ENCODE measurements at places on chromosomes 2 and 18.

DNA sequence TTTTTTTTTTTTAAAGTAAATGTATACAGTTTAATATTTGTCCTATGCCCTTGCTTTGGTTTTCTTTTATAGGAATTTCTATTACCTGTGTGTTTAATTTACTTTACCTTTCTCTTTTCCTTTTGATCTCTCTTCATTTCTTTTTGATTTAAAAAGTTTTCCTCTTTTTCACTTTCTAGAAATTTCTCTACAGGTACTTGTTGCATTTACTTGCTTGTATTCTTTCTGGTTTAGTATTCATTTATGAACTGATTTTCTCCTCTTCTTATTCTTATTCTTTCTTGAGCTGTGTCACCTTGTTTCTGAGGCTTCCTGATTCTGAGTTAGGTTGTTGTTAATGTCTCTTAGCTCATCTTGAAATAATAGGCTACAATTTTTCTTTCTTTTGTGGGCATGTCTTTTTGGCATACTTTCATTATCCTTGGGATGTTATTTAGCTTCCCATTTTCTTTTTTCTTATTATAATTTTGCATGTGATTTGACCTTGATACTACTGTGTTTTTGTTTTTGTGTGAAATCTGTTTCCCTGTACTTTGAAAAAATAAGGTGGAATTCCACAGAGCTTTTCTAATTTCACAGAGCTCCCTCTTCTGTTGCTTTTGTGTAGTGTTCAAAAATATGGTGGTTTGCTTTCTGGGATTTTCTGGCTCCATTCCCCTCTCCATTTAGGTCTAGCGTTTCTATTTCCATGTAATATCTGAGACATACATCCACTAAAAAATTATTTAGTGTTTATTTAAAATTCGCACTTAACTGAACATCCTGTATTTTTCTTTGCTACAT, 25.5 kb upstream of the ALMS1 start:
- no peak for DNase-seq

GRCh38 chr2:24021122-24021998, 11.5 kb downstream of the MFSD2B start:
- DNase-seq = no peak

DNA sequence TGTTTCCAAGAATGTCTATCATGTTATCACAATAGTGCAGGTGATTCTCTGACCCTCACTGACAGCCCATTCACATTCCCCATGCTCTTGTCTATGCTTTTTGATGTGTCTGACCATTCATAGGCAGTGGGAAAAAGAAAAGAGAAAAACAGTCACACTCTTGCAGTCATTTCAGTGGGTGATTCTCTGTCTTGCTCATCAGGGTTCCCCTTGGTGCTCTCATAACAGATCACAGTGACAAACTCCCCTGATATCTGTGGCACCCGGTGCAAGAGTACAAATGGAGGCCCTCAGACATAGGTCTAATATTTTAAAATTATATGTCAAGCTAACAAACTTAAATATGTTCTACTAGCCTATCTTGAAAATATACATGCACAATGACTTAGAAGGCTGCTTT, 72.7 kb upstream of the PPP1CB start:
- DNase-seq = no peak

GRCh38 chr2:215370112-215370965, 58.5 kb downstream of the ATIC start:
- no peak for DNase-seq

DNA sequence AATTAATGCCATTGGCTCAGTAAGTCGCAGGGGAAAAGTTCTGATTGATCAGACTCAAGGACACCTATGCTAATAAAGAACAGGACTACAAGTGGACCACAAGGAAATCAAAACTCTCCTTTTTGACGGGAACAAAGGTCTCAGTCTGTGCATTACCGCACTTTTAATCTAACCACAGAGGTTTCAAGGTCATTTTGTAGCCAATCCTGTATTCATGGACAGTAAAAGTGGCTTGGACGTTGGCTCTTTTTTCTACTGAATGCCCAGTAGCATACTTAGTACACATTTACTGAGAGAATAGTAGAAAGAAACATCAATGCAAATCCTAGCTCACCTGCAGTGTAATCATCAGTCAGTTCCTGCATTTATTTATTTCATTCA, 471.9 kb downstream of the PID1 start:
- no peak for DNase-seq

- no peak for DNase-seq
These were observed 96.8 kb downstream of the CLIP4 start for GRCh38 chr2:29212009-29212408.

DNA sequence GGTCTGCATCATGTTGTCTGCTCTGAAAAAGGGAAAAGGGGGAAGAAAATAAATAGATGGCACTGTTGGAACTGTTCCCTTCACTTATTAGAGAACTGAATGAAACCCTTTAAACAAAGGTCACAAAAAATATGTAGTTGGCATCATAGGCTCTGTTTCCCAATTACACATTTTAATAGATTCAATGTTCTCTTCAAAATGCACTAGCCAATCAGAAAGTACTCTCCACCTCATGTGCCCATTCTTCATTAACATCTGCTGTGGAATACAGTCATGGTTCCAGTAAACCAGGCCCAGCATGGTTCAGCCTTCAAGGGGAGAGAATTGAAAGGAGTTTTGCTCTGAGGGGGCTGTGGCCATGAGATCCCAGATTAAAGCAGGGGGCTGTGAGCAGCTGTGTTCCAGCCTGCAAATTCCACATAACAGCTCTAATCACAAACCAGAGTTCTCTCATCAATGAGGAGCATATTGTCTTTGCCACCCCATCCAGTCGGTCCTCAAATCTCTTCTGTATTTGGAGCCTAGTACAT, 165.9 kb upstream of the CREB1 start:
- DNase-seq = no peak

DNA sequence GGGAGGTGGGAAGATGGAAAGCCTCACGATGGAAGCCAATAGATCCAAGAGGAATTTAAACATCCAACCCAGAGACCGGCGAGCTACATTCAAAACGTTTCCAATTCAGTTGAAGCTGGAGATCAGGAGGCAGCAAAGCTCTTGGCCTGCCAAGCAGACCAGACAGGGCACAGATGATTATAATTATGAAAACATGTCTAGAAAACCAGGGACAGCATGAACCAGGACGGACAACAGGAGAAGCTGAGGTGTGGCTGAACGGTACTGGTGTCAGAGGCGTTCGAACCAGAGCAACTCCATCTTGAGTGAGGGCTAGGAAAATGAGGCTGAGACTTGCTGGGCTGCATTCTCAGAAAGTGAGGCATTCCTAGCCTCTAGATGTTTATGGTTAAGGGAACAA, 102.2 kb upstream of the CCDC150 start:
- DNase-seq = no peak

DNA sequence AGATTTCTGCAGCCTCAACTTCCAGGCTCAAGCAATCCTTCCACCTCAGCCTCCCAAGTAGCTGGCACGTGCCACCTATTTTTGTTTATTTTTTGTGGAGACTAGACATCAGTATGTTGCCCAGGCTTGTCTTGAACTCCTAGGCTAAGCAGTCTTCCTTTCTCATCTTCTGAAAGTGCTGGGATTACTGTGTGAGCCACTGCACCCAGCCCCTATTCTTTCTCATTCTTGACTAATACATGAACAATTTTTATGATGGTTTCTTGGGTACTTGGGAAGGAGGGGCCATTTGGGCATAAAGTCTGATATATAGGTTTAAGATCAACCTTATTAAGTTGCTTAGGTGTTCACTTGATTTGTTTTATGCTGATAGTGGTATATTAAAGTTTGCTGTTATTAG, 26.2 kb downstream of the EPC2 start:
- no peak for DNase-seq

- DNase-seq = no peak
These were observed 140.8 kb upstream of the ZEB2 start for GRCh38 chr2:144660518-144661316.

DNA sequence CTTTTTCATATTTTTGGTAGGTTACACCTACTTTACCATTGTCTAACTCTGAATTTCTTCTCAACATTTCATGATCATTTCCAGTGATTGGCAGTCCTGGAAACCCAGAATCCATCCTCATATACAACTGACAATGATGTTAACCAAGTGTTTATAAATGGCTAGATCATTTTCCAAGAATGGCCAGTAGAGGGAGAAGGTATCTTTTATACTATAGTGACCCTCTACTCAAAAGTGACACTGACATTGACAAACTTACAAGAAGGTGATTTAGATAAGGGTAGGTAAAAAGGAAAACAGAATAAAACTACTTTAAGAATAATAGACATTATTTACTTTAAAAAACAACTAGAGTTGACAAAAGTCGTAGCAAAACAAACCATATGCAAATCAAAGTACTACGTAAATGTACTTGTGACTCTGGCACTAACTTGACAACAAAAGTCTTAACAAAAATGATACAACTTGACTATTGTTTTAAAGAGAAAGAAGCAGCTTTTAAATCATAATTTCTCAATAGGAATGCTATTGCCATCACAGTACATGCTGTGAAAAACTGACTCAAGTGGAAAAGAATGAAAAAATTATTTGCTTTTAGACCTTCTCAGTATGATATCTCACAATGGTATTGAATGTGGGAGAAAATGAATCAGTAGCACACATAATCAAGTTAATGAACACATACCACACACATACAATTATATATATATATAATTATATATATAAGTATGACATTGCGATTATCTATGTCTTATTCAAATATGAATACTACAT, 76.6 kb upstream of the GRB14 start:
- no peak for DNase-seq

- no peak for DNase-seq
These were observed 41.5 kb downstream of the MOGAT1 start for GRCh38 chr2:222713002-222713401.

DNA sequence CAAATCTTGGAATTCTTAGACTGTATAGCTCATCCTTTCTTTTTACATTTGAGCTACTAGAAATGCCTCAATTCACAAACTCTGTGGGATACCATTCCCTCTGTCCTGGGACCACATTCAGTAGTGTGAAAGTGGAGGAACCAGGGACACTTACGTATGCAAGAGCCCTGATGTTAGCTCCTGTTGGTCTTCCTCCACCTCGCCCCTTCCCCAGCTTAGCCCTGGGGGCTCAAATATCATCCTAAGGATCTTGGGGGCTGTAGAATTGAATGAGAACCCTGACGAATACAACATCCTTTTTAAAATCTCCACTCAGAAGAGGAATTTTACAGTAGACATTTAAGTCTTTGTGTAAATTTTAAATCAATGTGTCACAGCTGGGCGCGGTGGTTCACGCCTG, 65.2 kb upstream of the RAPH1 start:
- no peak for DNase-seq

DNA sequence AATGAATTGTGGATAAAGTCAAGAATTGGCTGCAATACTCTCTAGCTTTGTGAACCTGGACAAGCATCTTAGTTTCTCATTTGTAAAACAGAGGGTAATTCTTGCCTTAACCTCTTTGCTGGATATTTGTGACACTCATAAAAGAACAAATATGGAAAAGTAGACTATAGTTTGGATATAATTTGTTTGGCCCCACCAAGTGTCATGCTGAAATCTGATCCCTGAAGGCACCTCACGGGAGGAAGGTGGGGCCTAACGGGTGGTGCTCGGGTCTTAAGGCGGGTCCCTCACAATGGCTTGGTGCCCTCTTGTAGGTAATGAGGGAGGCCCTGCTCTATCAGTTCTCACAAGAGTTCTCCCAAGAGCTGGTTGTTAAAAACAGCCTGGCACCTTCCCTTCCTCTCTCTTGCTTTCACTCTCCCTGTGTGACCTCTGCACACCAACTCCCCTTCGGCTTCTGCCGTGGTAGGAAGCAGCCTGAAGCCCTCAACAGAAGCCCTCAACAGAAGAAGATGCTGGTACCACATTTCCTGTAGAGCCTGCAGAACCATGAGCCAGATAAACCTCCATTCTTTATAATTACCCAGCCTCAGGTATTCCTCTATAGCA, 37.4 kb downstream of the ARL4C start:
- no peak for DNase-seq

DNA sequence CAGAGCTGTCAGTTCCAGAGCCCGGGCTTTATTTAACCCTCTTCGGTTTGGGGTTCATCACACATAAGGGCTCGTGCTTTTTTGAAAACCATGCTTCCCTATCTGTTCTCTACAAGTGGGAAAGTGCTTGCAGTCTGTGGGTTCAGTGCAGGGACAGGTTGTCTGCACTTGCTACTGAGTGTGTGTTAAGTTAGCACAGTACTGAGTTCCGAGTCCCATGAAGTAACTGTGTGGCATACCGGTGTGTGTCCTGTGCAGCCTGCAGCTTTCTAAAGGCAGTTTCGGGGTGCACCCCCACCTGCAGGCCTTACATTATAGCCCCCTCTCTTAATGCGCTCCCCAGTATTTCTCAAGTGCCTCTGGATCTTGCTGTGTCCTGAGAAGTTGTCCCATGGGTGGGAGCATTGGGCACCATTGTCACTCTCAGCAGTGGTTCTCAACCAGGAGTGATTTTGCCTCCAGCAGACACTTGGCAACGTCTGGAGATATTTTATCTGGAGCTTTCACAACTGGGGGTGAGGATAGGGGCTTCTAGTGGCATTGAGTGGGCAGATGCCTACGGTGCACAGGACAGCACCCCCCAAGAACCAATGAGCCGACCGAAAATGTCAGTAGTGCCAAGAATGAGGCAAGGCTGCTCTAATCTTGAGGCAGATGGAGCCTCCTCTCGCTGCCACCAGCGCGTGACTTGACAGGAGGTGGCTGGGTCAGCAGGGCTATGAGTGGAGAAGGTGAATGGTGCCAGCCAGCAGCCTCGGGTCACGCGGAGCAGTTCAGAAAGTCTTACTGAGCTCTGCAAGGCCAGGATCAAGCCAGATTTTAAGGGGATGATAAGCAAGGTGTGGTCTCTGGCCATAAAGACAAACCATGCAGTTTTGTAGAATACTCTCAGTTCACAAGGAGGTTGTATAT, 152.2 kb downstream of the SMAD7 start:
- no peak for DNase-seq

GRCh38 chr2:28292491-28292890, 100.2 kb upstream of the FOSL2 start:
- no peak for DNase-seq

DNA sequence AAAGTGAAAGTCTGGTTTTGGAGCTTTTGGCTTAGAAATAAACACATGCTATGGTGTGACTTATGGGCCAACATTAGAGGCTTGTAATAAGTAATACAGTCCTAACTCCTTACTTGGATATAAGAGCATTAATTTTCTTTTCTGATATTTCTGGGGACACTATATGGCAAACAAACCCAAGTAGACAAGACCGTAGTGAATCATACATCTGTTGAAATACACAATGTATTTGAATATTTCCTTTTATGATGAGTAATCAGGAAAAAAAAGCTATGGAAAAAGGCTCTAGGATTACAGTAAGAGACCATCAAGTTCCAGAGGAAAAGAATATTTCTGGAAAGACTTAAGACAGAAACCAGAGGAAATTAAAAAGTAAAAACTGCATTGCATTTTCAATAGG, 146.0 kb upstream of the CYP26B1 start:
- DNase-seq = no peak

GRCh38 chr2:98015671-98016070, 19.9 kb upstream of the TMEM131 start:
- DNase-seq = no peak

- DNase-seq = no peak
These were observed 122.9 kb downstream of the TANC1 start for GRCh38 chr2:159091381-159091780.

GRCh38 chr2:142756430-142756829, 121.0 kb upstream of the KYNU start:
- DNase-seq = no peak

- DNase-seq = no peak
These were observed 108.2 kb downstream of the CD226 start for GRCh38 chr18:69839497-69839896.

- no peak for DNase-seq
These were observed 54.7 kb downstream of the FARP2 start for GRCh38 chr2:241410739-241411176.

- DNase-seq = no peak
These were observed 71.5 kb upstream of the HDAC4 start for GRCh38 chr2:239472235-239472775.

GRCh38 chr2:225457482-225457881, 58.0 kb downstream of the NYAP2 start:
- DNase-seq = no peak
